ENCODE measurements at places on chromosomes 4 and X.

DNA sequence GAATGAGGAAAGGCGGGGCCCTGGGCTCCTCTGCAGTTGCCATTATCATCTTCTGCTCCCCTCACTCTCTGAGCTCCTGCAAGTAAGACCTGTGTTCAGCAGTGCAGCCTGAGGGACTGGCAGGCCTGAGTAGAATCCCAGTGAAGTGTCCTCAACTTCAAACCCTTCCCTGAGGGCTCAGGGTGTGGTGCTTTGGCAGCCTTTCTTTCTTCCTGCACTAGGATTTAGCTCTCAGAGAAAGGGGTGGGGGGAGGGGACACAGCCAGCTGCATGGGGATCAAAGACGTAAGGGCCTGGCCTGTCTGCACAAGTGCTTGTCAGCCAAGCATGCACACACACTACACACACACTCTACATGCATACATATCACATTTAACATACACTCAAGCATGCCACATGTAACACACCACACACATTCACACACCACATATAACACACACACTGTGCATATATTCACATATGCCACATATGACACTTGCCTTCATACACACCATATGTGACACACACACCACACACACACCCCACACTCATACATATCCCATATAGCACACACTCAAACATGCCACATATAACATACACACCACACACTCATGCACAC is 223.4 kb upstream of the RPL34 start:
- DNase-seq, result no peak

- no peak for DNase-seq
Observed at GRCh38 chr4:178026999-178027398, 584.8 kb upstream of the AGA start.

- DNase-seq, result no peak
Observed at GRCh38 chrX:19625612-19626011, 110.3 kb upstream of the MAP3K15 start.

GRCh38 chrX:102711872-102712215 is 404 bp upstream of the GPRASP2 start:
- DNase-seq, result no peak

GRCh38 chr4:40506066-40506465 is 123.6 kb downstream of the RBM47 start:
- no peak for DNase-seq

DNA sequence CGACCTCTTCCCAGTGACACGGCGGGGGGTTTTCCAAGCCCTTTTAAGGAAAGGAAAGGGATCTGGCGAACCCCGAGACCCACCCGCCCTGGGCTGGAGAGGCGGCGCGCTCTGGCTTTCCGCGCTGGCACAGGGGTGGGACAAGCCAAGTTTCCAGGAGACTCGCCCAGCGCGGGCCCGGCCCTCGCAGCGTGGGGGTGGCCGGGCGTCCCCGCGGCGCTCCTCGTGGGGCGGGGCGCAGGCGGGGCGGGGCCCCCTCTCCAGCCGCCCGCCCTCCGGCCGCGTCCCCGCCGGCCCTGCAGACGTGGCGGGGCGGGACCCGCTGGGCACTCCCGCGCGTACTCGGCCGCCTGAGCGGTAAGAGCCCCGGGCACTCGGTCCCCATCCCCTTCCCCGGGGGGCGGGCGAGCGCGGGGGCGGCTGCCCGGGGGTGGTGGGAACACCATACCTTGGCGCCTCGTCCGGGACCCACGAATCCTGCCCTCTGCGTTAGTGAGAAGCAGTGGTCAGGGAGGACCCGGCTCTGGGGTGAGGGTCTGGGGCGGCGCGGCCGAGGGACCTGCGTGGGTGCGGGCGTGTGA is at the start of gene FAM114A1:
Gene FAM114A1 (plus strand): TSS at position 329 of the 581 bp plus-strand sequence. CDS start 10,273 bp downstream, outside the sequence.
- peak; percentile 58 for DNase-seq

GRCh38 chr4:96352051-96352517 is 512.2 kb downstream of the PDHA2 start:
- DNase-seq, result no peak

- no peak for DNase-seq
Observed at GRCh38 chr4:120520761-120521160, 401.8 kb downstream of the PRDM5 start.

DNA sequence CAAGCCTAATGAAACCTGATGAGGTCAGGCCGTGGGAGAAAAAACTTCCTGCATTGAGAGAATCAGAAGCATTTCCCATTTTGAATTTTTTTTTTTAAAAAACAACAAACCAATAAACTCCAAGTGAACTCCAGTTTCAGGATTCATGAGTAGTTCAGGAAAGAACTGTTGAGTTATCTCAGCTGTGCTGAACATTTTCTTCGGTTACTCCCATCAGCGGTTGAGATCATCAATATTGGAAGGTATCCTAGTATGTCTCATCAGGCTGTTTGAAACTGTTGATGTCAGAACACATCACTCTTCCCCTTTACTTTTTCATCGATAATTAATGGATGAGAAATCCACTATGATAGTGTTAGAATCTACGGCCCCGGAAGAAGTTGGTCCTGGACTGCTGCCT is 82.4 kb upstream of the ADGRG2 start:
- DNase-seq, result no peak

GRCh38 chr4:17260166-17260907 is 251.6 kb downstream of the QDPR start:
- no peak for DNase-seq

- no peak for DNase-seq
Observed at GRCh38 chr4:76282941-76283689, 23.4 kb upstream of the STBD1 start.

DNA sequence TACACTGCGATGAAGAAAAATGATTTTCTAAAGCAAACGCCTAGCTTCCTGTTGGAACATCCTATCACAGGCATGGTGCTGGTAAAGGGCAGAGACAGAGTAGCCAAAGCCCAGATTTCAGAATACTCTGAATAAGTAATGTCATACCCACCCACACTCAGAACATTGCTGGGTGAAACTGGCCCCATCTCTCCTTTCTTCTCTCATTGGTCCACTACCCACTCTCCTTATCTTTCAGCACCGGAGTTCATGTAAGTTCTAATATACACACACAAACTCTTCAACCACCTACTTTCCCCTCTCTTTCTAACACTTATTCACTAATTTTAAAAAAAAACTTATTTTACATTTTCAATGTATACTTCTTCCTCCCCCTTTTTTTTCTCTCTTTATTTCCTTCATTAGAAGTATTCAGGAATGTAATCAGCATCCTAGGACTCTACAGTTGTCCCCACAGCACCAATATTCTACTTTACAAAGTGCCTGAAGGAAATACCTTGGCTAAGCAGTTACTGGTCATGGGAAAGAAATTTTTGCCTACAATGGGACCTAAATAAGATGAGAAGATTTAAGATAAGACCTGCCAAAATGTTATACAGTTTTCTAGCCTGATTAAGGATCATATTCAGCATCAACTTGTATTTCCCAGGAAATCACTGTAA is 63.0 kb downstream of the SEC24D start:
- DNase-seq, result no peak

DNA sequence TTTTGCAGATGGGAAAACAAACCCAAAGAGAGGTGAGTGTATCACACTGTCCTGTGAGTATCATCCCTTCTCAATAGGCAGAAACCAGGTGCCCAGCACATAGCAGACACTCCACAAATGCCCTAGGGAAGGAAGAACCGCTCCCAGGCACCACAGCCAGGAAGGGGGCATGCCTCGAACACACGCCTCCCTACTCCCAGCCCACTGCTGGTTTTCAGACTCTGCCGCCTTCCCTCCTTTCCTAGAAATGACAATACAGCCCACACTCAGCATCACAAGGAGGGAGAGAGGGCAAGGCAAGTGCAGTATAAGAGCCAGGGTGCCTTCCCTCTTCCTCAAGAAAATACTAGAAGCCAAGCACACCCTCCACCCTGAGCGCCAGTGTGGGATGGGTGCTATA is 16.2 kb downstream of the JAKMIP1 start:
- DNase-seq, result no peak

- no peak for DNase-seq
Observed at GRCh38 chr4:84661191-84661939, 78.4 kb downstream of the CDS1 start.

DNA sequence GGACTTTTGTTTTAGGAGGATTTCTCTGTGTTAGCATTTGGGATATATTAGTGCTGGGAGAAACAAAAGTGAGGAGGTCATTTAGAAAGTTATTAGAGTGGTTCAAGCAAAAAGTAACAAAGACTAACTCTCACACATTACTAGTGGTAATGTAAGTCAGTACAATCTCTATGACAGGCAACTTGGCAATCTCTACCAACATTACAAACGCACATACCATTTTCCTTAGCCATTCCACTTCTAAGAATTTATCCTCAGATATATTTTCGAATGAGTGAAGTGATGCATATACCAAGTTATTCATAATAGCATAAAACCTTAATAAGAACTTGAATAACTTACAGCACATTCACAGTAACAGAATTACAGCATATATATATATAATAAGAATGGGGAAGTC is 146.2 kb downstream of the PRSS12 start:
- DNase-seq, result peak; percentile 16
